ENCODE measurements at places on chromosomes 13 and 19.

- no peak for DNase-seq
These were observed 8.8 kb downstream of the SPPL2B start for GRCh38 chr19:2337329-2337707.

DNA sequence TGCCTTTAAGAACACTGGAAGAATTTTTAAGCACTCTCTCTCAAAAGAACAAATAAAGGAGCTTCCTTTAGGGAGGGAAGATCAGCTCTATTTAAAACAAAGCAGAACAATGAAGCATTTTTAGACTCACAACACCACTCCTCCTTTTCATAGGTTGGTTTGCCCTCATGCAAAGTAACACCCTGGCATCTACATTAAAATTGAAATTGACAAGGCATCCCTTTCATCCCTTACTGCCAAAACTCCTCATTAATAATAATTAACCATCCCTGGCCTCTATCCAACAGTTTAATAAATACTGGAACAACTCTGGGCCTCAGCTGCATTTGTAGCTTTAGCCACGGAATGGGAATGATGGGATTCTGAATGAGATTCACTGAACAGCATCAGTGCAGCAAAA is 929.1 kb downstream of the PCDH9 start:
- no peak for DNase-seq

DNA sequence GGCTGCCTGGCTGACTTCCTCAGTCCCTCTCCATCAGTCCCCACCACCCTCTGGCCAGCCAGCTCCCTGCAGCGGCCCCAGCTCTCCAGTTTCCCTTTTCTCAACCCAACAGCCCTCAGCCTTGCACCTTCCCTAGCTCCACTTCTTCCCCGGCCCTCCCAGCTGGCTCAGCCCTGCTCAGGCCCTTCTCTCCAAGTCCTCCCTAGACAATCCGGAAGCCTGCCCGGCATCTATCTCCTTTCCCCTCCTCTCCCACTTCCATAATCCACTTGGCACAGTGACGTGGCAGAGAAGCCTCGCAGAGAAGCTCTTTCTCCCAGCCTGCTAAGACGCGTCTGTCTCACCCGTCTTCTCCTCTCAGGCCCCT is 1.1 kb downstream of the UBXN6 start:
- peak; percentile 45 for DNase-seq

GRCh38 chr19:52270266-52270885 is 989 bp downstream of the ZNF766 start:
- DNase-seq, result peak; percentile 29

DNA sequence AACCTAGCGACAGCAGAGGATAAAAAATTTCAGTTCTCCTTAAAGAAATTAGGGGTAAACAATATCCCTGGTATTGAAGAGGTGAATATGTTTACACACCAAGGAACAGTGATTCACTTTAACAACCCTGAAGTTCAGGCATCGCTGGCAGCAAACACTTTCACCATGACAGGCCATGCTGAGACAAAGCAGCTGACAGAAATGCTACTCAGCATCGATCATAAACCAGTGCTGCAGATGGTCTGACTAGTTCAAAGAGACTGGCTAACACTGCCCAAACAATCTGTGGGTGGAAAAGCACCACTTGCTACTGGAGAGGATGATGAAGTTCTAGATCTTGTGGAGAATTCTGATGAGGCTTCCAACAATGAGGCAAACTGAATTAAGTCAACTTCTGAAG is 19.9 kb upstream of the ACOD1 start:
- no peak for DNase-seq

DNA sequence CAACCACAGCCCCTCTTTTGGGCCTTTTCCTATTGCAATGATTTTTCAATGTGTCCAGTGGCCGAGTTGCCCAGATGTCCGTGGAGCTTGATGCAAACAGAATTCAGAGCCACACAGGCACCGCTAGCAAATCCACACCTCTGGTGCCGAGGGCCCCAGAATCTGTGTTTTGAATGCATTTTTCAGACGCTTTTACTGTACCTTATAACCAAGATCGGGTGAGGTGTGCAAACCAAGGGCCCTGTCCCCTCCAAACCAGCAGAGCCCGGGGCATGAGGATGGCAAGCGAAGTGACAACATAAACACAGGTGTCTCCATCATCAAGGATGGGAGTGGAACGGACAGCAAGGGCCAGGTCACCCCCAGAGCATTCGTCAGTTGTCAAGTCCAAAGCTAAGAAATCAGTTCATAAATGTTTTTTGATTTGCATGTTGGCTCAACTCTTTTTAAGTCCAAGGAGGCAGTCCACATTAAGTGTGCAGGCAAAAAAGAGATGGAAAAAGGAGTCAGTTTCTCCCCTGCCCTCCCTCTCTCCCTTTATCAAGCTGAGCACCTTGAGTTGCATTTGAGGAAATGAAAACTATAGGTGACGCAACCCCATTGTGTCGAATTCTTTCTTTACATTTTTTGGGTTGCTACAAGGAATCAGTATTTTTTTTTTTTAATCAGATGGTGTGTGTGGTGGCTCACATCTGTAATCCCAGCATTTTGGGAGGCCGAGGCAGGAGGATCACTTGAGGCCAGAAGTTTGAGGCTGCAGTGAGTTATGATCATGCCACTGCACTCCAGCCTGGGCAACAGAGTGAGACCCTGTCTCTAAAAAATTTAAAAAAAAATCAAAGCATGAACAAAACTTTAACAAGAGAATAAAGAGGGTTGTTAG is 2.9 kb downstream of the CCDC8 start:
- DNase-seq, result no peak

DNA sequence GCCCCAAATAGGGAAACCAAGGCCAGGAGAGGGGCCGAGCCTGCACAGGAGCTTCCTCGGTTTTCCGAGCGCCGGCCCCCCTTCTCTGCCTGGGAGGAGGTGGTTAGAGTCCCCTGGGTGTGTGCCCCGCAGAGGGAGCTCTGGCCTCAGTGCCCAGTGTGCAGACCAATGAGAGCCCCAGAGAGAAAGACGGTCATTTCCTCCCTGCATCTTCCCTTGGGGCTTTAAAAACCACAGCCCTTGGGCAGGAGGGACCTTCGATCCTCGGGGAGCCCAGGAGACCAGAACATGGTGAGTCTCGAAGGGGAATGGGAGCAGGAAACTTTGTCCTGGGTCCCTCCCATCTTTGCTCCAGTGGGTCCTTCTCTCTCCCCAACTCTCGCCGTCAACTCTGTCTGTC is at the start of gene C5AR1:
Gene C5AR1 (plus strand): TSS at position 254 of the 400 bp plus-strand sequence. CDS start 35 bp downstream, at position 289.
- peak; percentile 7 for DNase-seq

DNA sequence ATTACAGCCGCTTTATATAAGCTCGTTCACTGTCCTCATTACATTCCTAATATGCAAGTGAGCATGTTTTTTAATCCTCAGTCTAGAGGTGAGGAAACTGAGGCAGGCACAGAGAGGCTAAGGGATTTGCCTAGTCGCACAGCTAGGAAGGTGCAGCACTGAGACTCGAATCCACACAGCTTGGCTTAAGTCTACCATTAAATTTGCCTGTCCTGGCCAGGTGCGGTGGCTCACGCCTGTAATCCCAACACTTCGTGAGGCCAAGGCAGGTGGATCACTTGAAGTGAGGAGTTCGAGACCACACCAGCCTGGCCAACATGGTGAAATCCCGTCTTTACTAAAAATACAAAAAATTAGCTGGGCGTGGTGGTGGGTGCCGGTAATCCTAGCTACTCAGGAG is 8.0 kb downstream of the RPS16 start:
- no peak for DNase-seq

GRCh38 chr19:18173572-18174288 is at the start of gene IFI30:
IFI30 (plus strand) TSS chr19:18173813; CDS start chr19:18173842, 29 bp downstream.
- DNase-seq, result peak; percentile 53

DNA sequence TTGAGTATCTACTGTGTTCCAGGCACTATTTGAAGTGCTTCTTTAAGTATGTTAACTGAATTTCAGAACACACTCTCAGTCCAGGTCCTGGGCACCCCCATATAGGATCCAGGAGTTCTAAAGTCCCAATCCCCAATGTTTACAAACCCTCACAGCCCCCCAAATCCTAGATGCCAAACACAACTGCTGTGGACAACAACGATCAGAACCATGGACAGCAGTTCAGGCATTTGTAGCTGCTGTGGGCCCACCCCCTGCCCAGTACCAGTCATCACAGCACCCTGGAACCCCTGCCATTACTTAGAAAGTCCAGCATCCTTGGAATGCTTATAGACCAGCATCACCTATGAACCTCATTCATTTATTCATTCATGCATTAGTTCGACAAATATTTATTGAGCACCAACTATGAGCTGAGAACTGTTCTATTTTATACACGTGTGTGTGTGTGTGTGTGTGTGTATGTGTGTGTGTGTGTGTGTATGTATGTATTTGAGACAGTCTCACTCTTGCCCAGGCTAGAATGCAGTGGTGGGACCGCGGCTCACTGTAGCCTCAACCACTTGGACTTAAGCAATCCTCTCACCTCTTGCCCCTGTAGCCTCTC is 19.3 kb upstream of the SDHAF1 start:
- DNase-seq, result peak; percentile 12

DNA sequence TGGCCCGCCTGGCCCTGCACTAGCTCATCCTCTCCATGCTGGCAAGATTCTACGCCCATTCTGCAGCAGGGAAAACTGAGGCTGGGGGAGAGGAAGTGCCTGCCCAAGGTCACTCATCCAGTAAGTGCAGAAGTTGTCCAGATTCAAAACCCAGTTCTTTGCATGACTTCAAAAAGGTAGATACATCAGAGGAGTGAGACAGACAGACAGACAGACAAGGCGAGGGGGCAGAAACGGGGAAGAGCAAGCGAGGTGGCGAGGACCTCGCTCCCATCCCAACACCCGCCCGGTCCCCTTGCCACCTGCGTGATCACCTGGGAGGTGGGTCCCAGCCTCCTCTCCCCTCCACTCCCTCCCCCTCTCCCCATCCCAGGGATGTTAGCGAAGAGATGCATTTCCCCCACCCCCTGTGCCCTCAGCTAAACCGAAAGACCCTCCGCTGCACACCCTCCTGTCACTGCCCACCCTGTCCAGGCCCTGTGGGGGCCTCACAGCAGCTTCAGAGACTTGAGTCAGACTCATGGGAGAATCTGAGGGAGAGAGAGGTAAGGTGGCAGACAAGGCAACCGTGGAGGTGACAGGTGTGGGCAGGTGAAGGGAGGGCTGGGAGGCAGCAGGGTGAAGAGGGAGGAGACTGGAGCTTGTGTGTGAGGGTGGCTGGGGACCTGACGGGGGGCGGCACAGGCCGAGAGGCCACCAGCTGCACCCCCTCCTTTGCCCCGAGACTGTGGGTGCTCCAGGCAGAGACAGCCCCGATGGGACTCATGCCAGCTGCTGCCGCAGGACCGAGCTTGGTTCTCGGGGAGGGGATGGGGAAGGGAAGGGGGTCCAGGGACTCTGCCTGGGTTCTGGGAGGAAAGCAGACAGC is 18.9 kb downstream of the LRRC4B start:
- DNase-seq, result no peak

- no peak for DNase-seq
These were observed 1.3 kb upstream of the RINL start for GRCh38 chr19:38879400-38879751.

GRCh38 chr13:25432691-25433090 is 60.9 kb downstream of the ATP8A2 start:
- no peak for DNase-seq

DNA sequence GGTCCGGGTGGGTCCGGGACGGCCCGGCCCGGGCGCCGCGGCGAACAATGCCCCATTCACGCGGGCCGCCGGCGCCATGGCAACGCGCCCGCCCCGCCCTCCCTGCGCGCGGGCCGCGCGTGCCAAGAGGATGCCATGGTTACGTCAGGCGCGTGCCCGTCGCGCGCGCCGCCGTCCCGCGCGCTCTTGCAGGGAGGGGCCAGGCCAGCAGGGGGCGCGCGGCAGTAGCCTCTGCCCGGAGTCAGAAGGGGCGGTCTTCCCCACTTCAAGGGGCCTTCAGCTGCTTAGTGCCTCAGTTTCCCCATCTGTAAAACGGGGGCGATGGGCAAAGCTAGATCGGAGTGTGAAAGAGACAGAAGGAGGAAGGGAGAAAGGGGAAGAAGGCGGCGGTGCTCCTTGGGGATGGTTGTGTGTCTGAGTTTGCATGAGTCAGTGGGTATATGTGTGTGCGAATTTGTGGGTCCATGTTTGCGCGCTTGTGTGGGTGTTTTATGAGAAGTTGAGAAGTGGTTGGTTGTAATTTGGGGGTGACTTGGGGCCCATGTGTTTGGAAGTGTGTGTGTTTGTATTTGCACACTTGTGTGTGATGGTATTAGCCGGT is 11.6 kb upstream of the NFIX start:
- DNase-seq, result peak; percentile 40

- DNase-seq, result peak; percentile 93
These were observed at the start of gene TMEM255B for GRCh38 chr13:113758651-113759524. TMEM255B (plus strand) TSS chr13:113759226; CDS start chr13:113759270, 44 bp downstream.

- no peak for DNase-seq
These were observed 359.4 kb downstream of the ITGBL1 start for GRCh38 chr13:101811881-101812280.

- no peak for DNase-seq
These were observed 95.7 kb downstream of the SLC10A2 start for GRCh38 chr13:102970542-102970941.

DNA sequence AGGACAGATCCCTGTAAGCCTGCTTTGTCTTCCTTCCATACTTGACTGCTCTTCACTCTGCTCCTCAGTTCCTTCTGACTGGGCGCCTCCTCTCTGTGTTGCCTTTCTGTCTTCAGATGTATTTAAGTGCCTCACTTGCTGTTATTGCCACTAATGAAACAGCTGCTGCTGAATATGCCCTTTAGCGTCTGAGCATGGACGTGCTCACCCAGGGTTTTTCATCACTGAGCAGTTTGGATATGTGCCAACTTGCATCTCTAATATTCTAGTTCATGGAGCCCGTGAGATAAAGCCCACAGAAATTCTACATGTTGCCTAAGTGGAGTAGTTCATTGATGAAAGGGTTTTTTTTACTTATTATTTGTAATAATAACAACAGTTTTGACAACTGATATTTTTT is 198.2 kb downstream of the MYO16 start:
- no peak for DNase-seq

DNA sequence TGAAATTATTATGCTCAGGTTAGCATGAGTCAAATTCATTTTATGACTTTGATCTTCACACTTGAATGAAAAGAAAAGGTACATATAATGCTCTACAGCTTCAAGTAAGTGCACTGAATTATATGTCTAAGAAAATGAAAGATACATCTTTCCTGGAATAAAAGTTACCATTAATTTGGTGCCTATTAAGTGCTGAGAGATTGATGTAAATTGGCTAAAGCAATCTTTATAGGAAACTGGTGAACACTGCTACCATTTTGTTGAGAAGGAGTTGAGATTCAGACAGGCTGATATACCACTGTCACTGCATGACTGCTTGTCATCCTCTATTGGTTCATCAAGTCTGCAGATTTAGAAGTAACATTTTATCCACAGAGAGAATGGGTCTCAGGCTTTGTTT is 416.8 kb upstream of the SPRY2 start:
- DNase-seq, result no peak

DNA sequence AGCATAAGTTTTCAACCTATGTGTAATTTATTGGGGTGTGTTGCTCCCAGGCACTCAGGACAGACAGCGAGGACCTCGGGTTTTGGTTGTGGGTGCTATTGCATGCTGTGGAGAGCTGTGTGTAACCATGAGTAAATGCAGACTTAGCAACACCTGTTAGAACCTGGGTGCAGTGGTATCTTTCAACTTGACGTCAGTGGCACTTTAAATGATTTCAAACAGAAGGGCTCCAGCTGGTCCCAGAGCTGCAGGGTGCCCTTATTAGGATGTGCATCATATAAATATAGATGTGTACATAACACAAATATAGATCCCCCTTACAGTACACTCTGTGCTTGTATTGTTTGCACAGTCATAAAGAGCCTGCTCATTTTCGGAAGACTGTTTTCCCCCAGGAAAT is 228.3 kb upstream of the IRS2 start:
- DNase-seq, result no peak
